ENCODE measurements at places on chromosomes 4 and X.

- no peak for DNase-seq
Observed at GRCh38 chr4:185480016-185480732, 8.6 kb upstream of the CCDC110 start.

DNA sequence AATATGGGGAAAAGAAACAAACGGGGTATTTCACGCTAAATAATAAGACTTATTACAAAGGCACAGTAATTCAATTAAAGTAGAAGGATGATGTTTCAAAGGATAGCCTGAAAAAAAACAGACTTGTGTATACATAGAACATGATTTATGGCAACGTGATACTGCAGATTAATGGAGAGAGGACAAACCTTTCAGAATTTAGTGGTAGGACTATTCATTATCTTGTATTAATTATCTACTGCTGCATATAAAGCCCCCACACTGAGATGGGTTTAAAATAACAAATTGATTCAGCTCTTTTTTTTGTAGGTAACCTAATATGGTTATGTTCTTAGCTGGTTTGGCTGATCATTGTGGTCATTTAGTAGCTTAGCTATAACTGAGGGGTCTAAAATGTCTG lies 1269.0 kb downstream of the FSTL5 start:
- no peak for DNase-seq

DNA sequence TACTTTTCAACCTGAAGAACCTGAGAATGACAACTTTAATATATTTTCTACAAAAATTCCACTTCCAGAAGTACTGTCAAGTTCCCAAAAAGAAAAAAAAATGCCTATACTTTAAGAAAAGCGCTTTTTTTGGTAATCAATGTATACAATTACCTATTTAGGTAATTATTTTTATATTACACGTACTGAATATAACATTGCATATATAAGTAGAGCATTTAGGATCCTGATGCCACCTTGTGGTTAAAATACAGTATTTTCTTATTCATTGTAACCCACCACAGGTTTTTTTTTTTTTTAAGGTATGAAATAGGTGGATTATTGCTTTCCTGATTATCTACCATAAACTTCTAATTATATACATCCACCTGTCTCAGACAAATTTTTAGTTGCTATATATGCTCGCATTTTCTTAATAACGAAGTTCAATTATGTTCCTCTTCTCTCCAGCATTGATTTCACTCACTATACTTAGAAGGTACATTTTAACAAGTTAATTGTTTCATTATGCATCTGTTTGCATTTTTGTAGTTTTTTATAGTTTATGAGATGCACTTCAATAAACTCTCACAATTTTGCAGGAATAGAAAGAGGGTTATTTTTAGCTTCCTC lies 5.2 kb downstream of the MAP9 start:
- peak; percentile 12 for DNase-seq

DNA sequence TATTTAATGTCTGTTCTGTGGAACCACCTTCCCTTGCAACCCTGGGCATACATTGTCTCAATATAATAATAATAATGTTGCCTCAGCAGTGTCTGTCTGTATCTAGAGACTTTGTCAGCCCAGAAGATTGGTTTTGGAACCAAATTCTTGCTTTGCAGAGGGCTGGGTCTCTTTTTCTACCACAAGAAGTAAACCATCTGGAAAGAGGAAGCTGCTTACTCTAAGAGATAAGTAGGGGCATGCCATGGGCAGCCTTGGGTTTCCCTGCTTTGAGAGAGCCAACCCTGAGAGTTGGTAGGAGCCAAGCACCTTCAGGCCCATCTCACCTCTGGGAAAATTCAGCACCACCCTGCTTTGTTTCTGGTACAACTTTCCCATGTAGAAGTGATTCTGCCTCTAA lies 27.0 kb downstream of the TMEM31 start:
- DNase-seq, result no peak

GRCh38 chrX:131778269-131779218 lies 234.7 kb downstream of the OR13H1 start:
- no peak for DNase-seq

DNA sequence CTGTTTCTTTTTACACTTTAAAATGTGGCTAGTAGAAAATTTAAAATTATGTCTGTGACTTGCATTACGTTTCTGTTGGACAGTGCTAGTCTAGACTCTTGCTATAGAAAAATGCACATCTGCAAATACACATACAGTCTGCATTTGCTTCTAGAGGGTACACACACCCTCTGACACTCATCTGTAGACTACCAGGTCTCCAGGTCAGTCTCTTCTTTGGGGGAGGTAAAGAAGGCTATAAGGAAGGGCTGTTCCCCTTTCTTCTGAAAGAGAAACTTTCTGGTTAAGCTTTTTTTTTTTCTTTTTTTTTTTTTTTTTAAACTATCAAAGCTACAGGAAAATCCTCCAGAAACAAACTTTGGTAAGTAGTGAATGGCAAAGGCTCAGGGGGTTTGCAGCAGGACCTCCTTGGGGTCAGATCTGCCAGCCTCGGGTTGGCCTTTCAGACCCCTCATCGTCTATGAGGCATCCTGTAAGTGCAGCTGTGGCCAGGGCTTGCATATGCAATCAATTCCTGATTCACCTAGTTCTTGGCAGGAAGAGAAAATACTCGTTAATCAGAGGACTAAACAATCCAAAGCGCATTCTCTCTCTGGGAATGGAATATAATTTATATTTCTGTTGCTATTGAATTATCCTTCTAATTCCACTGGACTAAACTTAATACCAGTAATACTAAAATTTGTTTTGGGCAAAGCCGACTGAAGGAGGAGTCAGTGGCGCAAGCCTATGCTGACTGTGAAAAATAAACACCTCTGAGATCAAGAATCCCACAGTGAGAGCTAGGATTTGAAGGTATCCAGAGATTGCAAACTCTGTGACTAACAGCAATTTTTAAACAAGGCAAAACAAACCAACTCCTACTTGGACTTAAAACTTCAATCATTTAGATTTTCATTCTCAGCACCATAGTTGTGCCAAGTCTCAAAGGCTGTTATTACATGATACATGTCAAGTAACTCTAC lies 109.3 kb upstream of the TBC1D9 start:
- DNase-seq, result no peak

- DNase-seq, result no peak
Observed at GRCh38 chr4:76712564-76712963, 185.4 kb downstream of the SOWAHB start.

- DNase-seq, result no peak
Observed at GRCh38 chr4:40506492-40506891, 123.2 kb downstream of the RBM47 start.

DNA sequence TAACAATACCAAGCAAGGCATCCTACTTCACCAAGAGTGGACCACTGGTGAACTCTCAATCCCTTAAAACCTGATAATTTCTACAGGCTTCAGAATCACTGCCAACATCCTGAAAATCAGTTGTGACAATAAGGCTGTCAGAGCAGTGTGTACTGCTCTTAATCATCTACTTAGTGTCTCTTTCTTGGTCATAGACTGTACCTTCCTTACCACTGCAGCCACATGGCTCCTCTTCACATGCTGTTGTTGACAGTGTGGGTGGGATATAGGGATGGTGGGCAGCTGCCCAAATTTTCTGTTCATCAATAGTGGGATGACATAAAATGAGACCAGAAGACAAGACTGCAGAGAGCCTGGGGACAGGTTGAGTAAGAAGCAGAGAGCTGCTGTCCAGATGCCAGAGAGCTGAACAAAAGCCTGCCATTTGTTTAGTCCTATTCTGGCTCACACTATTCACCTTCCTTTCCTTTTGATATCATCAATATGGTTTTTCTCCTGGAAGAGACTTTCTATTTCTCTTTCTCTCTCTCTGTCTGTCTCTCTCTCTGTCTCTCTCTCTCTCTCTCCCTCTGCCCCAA lies 178.9 kb downstream of the MGST2 start:
- DNase-seq, result no peak

- no peak for DNase-seq
Observed at GRCh38 chr4:187426511-187426910, 569.1 kb upstream of the ZFP42 start.

DNA sequence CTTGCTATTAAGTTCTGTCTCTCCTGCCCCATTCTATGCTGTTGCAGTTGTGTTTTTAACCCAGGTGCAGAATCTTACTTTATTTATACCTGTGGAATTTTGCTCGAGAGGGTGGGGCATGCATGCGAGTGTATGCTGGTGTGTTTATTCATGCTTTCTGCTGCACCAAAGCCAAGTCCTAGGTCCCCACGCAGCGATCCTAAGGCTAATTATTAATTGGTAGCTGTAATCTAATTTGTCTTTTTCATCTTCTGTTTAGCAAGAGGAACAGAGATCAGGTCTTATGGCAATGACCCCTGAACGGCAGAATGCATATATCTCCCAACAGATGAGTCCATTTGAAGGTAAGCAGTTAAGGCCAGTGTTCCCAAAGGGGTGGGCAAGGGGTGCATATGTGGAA lies 58.7 kb upstream of the MTM1 start:
- no peak for DNase-seq

DNA sequence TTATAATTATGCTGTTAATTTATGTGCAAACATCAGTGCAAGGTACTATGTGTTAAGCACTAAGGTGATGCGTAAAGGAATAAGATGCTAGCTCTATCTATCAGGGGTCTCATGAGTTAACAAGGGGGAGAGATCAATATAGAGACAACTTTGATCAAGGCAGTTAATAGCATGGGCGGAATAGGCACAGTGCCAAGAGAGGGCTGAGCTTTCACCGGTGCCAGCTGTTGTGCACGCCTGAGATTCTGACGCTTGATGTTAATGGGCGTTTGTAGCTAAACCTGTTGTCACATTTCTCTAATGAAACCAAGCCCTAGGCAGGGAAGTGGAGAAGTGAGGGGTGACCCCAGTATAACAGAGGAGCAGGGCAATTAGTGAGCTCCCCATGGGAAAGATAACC lies 86.0 kb upstream of the NMU start:
- no peak for DNase-seq

DNA sequence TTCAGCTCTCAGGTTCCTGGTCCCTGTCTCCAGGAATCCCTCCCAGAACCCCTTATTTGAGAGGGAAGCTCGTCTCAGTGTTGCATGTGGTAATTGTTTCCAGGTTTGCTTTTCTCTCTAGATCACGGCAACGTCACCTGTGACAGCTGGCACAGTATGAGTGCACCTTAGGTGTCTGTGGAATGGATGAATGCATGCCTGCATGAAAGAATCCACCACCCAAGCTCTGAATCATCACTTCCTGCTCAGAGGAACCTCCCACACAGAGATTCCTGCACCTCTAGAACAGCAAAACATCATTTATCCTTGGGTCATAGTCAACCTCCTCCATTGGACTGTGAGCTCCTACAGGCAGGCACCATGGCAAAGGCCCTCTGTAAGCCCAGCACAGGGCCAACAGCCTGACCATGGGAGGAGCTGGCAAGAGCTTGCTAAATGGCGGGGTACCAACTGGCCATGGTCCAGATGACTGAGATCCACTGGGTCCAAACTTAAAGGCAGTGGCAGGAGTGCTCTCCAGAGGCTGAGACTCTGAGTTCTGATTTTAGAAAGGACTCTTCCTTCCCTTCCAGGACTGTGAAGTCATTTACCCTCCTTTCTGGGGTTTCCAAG lies 116.2 kb downstream of the SLC2A9 start:
- no peak for DNase-seq

DNA sequence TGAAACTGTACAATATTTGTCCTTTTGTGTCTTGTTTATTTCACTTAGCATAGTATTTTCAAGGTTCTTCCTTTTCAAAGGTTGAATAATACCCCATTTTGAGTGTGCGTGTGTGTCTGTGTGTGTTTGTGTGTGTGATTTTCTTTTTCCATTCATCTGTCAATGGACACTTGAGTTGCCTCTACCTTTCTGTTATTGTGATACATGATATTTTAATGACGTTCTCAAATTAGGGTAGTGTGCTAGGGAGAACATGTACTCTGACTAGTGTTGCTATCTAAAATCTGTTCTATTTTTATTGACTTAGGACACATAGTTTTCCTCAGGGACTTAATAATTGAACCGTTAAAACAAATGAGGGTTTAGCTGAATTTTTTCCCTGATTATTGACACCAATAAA lies 9.9 kb downstream of the MMRN1 start:
- no peak for DNase-seq
